ENCODE measurements at places on chromosomes 13 and 19.

GRCh38 chr19:33815380-33816340, 19.0 kb downstream of the KCTD15 start:
- peak; percentile 31 for DNase-seq

- peak; percentile 77 for DNase-seq
Measured at GRCh38 chr13:32585550-32586079, 637 bp upstream of the PDS5B start.

GRCh38 chr13:42039457-42039945, 8.9 kb upstream of the DGKH start:
- DNase-seq = no peak

GRCh38 chr13:29902632-29903305, 52.4 kb upstream of the UBL3 start:
- DNase-seq = no peak

- peak; percentile 67 for DNase-seq
Measured at GRCh38 chr13:113947311-113948033, 26.4 kb downstream of the C13orf46 start.

GRCh38 chr13:99731747-99732146, 230.5 kb downstream of the TM9SF2 start:
- peak; percentile 24 for DNase-seq

DNA sequence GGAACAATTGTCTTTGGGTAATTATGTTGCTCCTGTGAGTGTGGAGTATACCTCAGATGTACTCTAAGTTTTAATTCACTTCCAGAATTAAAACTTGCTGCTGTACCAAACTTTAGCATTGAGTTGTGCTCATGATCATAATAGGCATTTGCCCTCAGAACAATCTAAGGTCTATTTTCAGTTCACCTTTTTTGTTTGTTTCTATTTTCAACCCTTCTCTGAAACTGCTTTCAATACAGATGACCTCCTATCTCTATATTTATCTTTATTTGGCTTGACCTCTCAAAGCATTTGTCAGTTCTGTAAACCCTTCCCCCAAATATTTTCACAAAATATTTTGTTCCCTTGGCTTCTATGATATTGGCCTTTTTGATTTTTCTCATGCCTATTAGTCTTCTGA, 873.0 kb downstream of the OLFM4 start:
- DNase-seq = no peak

DNA sequence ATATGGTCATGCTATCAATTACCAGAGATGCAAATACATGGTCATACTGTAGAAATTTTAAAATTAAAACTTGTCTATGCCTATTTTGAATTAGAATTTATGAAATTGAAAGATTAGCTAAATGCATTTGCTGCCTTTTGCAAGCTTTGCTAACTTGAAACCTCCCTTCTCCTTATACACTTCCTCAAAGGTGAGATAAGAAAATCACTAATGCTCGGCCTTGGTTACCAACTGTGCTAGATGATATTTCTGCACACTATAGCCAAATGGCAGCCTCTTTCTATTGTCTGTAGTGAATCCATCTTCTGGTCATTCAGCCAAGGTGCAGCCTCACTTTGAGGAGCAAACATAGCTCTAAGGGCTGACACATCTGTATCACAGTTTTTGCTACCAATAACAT, 31.1 kb upstream of the MYCBP2 start:
- no peak for DNase-seq

DNA sequence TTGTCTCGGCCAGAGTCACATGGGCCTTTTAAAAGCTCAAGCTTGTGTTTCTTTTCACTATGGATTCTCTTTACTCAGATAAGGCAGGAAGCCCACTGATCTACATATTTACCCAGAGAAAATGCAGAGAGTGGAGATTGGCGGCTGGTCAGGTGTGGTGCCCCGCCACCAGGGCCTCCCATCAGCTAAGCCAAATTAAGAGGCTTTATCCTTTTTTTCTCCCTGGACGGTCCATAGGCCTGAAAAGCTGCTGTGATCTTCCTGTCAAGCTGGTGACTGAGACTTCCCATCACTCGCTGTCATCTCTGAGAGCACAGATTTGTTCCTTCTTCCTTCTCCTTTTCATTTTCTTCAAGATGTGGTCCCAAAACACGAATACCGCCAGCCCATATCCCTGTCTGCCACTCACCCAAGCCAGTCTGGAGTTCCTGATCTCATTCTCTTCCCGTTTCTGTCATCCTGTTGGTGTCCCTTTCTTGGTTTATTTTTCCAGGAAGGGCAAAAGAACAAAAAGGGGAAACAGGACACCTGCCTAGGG, 1.9 kb downstream of the SAFB start:
- no peak for DNase-seq

DNA sequence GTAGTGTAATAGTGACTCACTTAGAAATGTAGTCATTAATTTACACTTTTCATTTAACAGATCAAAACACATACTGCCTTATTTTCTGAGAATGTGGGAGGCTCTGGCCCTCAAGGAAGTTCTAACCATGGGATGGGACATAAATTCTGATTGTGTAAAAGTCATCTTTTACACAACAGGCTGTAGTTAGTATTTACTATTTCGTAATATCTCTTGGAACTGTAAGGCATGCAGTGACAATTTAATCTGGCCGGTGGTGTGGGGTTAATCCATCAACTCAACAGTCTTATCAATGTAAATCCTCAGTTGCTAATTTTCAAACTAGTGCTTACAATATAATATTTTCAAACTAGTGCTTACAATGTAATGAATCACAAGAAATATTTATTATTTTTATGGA, 1599.2 kb downstream of the EFNB2 start:
- no peak for DNase-seq

GRCh38 chr19:38663957-38664502, 16.6 kb downstream of the ACTN4 start:
- peak; percentile 76 for DNase-seq

DNA sequence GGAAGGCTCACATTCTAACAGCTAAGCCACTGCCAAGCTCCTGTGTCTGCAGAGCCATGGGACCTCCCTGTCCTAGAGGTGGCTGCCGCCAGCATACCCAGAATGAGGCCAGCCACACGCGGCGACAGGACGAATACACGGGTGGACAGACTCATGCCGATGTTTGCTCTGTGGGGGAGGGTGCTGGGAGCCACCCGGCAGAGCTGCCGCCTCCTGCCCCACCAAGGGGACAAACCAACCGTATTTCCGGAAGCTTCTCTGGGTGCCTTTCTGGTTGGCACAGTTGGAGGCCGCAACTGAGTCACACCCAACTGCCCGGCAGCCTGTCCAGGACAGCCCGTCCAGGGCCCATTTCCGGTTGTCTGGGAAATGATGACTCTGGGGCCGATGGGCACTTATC, 20.3 kb downstream of the C13orf46 start:
- peak; percentile 53 for DNase-seq

GRCh38 chr19:32397671-32398101, 7.9 kb upstream of the DPY19L3 start:
- no peak for DNase-seq

GRCh38 chr13:102020611-102021216, 381.1 kb downstream of the FGF14 start:
- DNase-seq = no peak

GRCh38 chr13:108346376-108346775, 76.9 kb downstream of the TNFSF13B start:
- no peak for DNase-seq

DNA sequence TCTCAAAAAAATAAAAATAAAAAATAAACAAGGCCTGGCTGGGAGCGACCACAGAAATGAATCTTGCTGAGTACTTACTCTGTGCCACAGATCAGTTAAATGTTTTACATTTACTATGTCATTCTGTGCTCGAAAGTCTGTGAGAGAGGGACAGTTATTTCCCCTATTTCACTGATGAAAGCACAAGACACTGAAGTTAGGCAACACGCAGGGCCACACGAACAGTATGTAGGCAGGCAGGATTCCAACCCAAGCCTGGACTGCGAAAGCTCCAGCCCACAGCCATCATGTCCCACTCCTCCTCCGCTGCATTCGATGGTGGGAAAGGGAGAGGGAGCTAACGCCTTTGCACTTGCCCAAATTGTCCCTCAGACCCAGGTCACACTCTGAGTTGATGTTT, 34.2 kb downstream of the RUBCNL start:
- no peak for DNase-seq

DNA sequence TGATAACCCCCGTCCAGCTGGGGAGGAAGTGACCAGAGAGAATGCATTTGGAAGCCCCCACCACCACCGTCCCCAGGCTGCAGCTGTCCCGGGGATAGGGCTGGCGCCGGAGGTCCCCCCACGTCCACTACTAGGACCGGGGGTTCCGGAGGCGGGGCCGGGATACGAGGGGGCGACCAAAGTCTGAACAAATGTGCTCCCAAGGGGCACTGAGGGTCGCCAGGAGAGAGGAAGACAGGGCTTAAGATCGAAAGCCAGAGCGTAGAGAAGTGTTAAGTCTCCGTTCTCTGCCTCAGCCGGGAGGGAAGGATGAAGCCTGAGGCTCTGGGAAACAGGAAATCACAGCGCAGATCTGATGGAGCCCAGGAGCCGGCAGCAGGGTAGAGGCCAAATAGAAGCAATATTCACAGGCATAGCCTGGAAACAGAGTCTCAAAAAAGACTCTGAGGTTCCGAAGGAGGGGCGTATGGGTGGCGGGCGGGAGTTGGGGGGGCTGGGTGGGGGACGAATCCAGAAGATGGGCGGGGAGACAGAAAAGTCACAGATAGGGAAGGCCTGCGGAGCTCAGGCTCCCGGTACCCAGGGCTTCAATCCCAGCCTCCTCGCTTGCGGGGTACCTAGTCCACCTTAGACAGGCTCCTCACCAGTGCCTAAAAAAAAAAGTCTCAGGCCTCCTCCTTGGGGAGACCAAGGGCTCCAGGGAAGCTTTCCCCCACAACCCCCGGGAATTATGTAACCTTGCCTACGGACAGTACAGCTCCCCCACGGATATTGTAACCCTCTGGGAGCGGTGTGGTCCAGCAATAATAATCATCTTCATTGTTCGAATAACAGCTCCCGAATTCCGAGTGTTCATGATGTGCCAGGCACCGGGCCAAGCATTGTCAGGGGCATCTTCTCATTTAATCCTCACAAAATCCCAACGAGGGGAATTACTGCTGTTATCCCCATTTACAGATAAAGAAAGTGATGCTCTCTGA, 1.1 kb upstream of the ERF start:
- DNase-seq = peak; percentile 89

DNA sequence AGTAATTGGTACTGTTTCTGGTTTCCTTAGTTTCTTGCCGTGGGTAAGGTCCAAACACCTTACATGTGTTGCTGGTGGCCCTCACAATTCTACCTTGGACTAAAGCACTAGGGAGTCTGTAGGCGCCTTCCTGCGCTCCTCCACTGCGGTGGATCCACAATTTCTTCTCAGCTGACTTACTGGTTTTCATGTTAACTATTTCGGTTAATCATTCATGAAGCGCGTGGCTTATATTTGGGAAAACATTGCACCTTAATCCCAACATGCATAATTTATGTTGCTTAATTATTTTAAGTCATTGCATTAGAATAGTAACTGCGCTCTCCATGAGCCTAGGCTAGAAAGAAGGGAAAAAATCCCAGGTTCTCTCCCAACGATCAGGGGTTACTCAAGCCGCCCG, 37.7 kb downstream of the ARHGEF7 start:
- no peak for DNase-seq

DNA sequence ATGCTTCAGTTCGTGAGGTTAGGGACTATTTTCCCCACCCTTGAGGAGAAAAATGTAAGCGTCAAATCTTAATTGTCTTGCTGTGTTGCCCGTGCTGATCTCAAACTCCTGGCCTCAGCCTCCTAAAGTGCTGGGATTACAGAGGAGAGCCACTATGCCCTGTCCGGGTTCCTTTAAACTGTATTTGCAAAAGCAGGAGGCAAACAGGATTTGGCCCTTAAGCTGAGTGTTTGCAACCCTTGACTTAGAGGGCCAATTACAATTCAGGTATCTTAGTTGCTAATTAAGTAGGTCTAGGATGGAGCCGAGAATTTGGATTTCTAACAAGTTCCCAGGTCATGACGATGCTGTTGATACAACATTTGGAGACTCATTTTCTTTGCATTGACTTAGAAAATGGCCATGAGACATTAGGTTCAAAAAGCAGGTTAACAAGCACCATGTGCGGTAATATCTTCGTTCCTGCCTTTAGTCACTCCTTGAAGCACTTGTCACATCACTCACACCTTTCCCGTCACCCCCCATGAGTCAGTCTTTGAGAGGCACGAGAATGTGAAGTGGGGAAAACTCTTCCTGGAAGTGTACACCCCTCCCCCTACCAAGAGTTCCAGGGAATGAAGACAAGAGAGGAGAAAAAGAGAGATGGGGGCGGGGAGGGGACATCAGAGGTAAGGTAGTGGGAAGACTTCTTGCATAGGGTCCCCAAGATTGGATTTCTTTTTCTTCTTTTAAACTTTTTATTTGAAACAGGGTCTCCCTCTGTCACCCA, 2.6 kb downstream of the NAPSA start:
- no peak for DNase-seq

DNA sequence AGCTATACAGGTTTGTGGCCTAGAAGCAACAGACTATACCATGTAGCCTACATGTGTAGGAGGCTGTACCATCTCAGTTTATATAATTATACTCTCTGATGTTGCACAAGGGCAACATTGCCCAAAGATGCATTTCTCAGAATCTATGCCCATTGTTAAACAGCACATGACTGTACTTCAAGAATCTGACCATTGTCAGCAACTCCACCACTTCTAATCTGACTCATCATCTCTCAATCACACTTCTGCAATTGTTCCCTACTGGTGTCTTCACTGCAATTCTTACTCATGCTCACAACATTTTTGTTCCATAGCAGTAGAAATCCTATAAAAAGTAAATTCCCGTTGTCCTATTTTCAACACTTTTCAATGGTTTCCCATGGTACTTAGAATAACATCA, 63.9 kb upstream of the ATXN8OS start:
- DNase-seq = no peak

DNA sequence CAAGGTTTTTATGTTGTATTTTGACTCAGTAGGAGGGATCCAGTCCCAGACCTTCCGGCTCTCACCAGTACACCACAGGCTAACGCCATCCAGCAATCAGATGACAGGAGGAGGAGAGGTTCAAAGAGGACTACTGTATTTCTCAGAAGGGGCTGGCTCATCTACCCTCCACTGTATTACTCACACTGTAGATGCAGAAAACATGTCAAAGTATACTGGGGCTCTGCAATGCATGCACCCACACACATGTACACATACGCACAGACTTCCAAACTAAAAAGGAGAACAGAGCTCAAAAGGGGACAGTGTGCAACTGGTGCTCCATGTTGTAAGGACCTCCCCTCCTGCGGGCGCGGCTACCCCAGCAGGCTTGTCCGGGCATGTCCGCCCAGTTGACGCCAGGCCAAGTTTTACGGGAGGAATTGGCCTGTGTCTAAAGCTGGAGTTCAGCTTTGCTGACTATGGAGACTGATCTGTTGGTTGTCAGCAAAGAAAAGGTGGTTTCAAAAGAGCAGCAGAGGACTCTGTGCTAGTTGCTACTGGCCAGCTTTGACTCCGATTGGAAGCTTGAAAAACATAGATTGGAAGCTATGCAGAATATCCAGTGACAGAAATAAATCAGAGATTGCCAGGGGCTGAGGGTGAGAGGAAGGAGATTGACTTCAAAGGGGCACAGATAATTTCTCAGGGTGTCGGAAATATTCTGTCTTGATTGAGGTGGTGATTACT, 314.2 kb downstream of the DLEU7 start:
- peak; percentile 78 for DNase-seq

Data from spleen (tissue), 13 donors.